NCI-H2107 (cell line): ENCODE measurements at places on chromosomes 3 and 15.

GRCh38 chr15:50113187-50113505 lies 5.9 kb downstream of the ATP8B4 start:
- no peak for DNase-seq

- no peak for DNase-seq
Observed at GRCh38 chr3:163552659-163552966, 1525.7 kb downstream of the SI start.

- peak; percentile 23 for DNase-seq
Observed at GRCh38 chr3:40574661-40575060, 49.9 kb downstream of the ZNF621 start.

- no peak for DNase-seq
Observed at GRCh38 chr3:72390841-72391240, 457.4 kb downstream of the SHQ1 start.

DNA sequence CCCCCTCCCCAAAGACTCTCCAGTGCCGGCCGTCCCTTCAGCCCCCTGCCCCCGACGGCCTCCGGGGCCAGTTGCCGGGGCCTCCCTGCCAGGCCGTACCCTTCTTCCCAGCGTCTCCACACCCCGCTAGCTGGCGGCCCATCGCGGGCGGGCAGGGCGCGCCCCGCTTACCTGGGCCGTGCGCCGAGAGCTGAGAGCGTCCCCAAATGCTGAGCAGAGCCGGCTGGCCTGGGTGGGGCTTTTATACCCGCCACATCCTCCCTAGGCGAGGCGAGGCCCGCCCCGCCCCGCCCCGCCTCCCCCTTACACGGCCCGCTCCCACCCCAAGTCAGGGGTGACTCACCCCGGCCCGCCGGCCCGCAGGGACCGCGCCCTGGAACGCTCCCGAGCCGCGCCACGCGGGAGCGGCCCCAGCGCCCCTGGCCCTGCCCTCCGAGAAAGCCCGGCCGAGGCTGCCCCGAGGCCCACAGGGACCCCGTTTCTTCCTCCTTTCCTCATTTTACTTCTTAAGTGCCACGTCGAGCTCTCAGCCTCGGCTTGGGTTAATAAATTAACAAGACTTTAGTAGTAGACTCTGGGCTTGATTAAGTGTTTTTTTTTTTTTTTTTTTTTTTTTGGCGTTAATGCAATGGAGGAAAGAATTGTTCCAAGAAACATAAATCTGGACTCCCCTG lies at the start of gene ANXA2:
Gene ANXA2 (minus strand): TSS at position 215 of the 674 bp plus-strand sequence. CDS start 11,911 bp downstream, outside the sequence.
- no peak for DNase-seq

- DNase-seq = no peak
Observed at GRCh38 chr15:68417051-68417450, 14.9 kb downstream of the ITGA11 start.

DNA sequence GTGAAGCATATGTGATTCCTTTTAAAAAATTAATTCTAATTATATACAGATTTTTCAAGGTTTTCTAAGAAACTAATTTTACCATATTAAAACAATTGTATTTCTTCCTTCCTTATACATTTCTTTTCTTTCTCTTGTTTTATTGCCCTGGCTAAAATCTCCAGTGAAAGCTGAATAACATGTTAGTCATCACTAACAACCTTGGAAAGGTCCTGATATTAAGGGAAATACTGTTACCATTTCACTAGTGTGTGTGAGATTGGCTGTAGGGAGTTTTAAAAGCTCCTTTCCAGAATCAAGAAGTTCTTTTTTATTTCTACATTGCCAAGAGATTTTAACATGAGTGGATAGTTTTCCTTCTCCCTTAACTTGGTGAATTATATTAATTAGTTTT lies 229.7 kb upstream of the EIF1B start:
- DNase-seq = no peak

DNA sequence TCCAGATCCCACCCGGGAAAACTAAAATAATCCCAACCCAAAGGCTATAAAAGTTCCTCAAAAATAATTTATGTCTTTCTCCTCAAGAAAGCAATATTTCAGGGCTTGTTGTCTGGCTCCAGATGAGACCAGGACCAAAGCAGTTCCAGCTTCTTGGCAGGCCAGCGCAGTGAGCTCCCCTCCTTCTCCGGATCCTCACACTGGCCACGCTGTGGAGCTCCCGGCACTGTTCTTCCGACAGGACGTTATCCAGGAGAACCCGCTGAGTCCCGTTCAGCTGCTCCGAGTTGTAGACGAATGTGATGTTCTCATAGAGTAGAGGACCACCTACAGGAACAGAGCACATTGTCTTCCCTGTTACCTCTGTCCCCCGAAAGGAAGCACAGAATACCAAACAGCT lies 146.3 kb downstream of the P3H2 start:
- no peak for DNase-seq

DNA sequence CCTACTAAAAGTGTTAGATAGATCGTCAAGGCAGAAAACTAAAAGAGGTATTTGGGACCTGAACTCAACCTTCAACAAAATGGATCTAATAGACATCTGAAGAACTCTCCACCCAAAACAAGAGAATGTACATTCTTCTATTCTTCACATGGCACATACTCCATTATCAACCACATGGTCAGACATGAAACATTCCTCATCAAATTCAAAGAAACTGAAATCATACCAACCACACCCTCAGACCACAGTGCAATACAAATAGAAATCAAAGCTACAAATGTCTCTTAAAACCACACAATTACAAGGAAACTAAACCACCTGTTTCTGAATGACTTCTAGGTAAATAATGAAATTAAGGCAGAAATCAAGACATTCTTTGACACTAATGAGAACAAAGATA lies 984.1 kb upstream of the GBE1 start:
- DNase-seq = no peak

GRCh38 chr15:99365242-99365641 lies 114.0 kb downstream of the LRRC28 start:
- DNase-seq = no peak

GRCh38 chr3:98733812-98734281 lies 29.3 kb upstream of the ST3GAL6 start:
- no peak for DNase-seq

DNA sequence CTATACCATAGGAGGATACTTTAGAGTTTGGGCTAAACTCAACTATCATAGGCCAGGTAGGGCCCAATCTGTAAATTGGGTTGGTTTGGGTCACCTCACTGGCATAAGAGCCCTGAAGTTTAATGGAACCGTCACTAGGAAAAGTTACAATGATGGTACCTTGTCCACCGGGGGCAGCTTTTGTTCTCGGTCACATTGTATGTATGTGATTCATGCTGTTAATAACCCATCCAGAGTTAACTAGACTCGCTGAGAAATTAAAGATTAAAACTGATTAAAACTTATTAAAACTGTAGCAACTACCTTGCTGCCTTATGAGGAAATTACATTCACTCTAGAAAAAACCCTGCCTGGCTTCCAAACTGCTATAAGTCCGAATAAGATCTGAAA lies 145.0 kb upstream of the TMCO5A start:
- DNase-seq = no peak
